ENCODE measurements at places on chromosomes 7 and 10. TPM values are rescaled to one million over a fixed set of nuclear protein-coding genes. Genes with fewer than 3 reads are reported as not detected.

DNA sequence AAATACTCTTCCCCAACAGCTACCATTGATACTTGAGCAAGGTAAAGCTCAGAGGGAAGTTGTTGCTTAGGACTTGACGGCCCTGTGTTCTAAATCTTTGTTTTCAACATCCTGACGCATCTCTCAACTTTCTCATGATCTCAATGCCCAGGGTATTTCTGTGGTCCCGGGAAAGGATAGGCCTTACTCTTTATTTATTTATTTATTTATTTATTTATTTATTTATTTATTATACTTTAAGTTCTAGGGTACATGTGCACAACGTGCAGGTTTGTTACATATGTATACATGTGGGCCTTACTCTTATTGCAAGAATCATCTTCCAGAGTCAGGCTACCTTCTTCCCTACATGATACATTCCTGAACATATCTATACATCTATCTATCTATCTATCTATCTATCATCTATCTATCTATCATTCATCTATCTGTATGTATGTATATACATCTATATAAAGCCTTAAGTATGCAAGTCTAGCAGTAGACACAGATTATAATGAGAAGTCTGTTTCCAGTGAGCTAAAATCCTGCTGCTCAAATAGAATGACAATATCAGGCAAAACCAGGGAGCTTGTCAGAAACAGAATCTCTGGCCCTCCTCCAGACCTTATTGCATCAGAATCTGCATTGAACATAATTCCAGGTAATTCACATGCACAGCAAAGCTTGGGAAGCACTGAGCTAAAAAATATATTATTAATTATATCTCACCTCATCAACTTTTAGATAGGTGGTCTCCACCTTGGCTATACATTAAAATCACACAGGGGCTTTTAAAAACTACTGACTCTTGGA lies 12.2 kb upstream of the CPA5 start:
- H3K36me3 ChIP-seq, result no peaks in the 10 kb centered on the region
- no peak overlapping the region for H3K27ac ChIP-seq
- no peaks in the 10 kb centered on the region for H3K27me3 ChIP-seq
- no peak overlapping the region for H3K4me3 ChIP-seq
- H3K4me1 ChIP-seq, result no peaks in the 10 kb centered on the region
- no peak for DNase-seq

DNA sequence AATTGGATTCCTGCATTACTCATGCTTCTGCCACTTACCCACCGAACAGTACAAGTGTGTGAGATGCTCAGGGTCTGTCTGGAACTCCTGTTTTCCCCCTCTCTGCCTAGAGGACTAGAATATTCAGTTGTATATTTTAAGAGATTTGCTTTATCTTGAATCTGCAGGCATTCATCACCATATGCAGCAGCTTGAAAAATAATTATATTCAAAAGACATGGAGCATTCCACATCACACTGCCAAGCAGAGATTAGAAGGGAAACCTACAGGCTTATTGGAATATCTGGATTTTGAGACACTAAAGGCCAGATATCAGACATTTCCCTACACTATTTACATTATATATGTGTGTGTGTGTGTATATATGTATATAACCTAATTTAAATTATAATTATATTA lies 382.8 kb upstream of the POM121L12 start:
- DNase-seq, result no peak
- H3K4me1 ChIP-seq, result no peaks in the 10 kb centered on the region
- H3K36me3 ChIP-seq, result no peaks in the 10 kb centered on the region
- H3K4me3 ChIP-seq, result no peak overlapping the region

DNA sequence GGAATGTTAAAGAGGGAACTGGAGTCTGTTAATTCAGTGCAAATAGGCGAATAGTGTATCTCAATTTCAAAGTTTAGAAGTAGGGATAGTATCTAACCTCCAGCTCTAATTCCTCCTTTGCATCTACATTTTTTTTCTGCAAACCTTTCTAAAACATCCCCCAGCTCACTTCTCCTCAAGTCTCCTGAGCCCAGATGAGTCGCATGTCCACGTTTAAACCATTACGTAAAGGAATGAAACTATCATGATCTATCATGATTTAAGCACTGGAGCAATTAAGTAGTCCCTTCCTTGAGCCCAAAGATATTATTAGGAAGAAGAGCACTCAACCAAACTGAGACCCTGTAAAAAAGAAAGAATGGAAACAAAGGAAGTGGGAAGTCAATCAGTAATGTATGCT lies 29.9 kb downstream of the GPR22 start:
- no peaks in the 10 kb centered on the region for H3K36me3 ChIP-seq
- no peaks in the 10 kb centered on the region for H3K4me1 ChIP-seq
- no peak for DNase-seq
- H3K27me3 ChIP-seq, result no peaks in the 10 kb centered on the region

DNA sequence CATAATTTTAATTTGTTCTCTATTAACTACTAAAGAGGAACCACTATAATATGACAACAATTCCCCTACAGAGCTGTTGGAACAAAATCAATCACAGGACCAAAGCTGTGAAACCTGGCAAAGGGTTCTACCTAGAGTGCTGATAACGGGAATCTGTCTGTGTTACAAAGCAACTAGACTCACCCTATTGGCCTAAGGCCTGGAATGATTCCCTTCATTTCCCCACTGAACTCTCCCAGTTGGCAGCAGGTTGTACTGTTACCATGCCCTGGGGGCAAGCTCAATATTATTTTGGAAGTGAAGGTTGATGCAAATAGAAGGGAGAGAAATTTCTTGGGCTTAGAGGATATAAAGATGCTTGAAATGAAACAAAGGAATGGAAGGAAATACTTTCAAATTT lies 81.8 kb downstream of the SEMA3A start:
- DNase-seq, result no peak
- no peaks in the 10 kb centered on the region for H3K4me1 ChIP-seq
- no peaks in the 10 kb centered on the region for H3K36me3 ChIP-seq
- no peaks in the 10 kb centered on the region for H3K27me3 ChIP-seq
- H3K4me3 ChIP-seq, result no peak overlapping the region

GRCh38 chr7:82816272-82816671 lies 346.4 kb downstream of the PCLO start:
- H3K27ac ChIP-seq, result no peak overlapping the region
- no peaks in the 10 kb centered on the region for H3K4me1 ChIP-seq
- no peaks in the 10 kb centered on the region for H3K27me3 ChIP-seq
- peak; percentile 1 for DNase-seq
- H3K4me3 ChIP-seq, result no peak overlapping the region

- H3K4me3 ChIP-seq, result no peak overlapping the region
- no peak overlapping the region for H3K27ac ChIP-seq
- H3K27me3 ChIP-seq, result no peaks in the 10 kb centered on the region
- DNase-seq, result peak; percentile 22
- H3K36me3 ChIP-seq, result no peaks in the 10 kb centered on the region
- peaks cover 31% of the 10 kb centered on the region for H3K4me1 ChIP-seq
These were observed 467.2 kb upstream of the NRP1 start for GRCh38 chr10:33801705-33802104.

- DNase-seq, result no peak
- H3K4me1 ChIP-seq, result no peaks in the 10 kb centered on the region
- no peak overlapping the region for H3K4me3 ChIP-seq
- H3K36me3 ChIP-seq, result no peaks in the 10 kb centered on the region
- H3K27ac ChIP-seq, result no peak overlapping the region
These were observed 86.5 kb downstream of the C10orf105 start for GRCh38 chr10:71632896-71633600.

GRCh38 chr7:157495594-157495993 lies 158.8 kb downstream of the DNAJB6 start:
- DNase-seq, result no peak
- no peaks in the 10 kb centered on the region for H3K36me3 ChIP-seq
- peaks cover 4% of the 10 kb centered on the region for H3K4me1 ChIP-seq
- H3K4me3 ChIP-seq, result no peak overlapping the region
- no peaks in the 10 kb centered on the region for H3K27me3 ChIP-seq

- no peak overlapping the region for H3K27ac ChIP-seq
- no peaks in the 10 kb centered on the region for H3K36me3 ChIP-seq
- H3K27me3 ChIP-seq, result no peaks in the 10 kb centered on the region
- no peaks in the 10 kb centered on the region for H3K4me1 ChIP-seq
- no peak for DNase-seq
These were observed 27.3 kb upstream of the KNDC1 start for GRCh38 chr10:133132473-133133291.

- no peak for DNase-seq
- H3K4me3 ChIP-seq, result no peak overlapping the region
- no peaks in the 10 kb centered on the region for H3K27me3 ChIP-seq
- peaks cover 51% of the 10 kb centered on the region for H3K36me3 ChIP-seq
- H3K27ac ChIP-seq, result no peak overlapping the region
These were observed 13.0 kb downstream of the ZNF316 start for GRCh38 chr7:6650086-6650485.

GRCh38 chr7:132618271-132618955 lies 42.1 kb upstream of the PLXNA4 start:
- no peaks in the 10 kb centered on the region for H3K4me1 ChIP-seq
- H3K36me3 ChIP-seq, result no peaks in the 10 kb centered on the region
- H3K27ac ChIP-seq, result no peak overlapping the region

- no peak overlapping the region for H3K4me3 ChIP-seq
- no peaks in the 10 kb centered on the region for H3K36me3 ChIP-seq
- peaks cover 18% of the 10 kb centered on the region for H3K4me1 ChIP-seq
- no peak for DNase-seq
- H3K27me3 ChIP-seq, result peaks cover under 1% of the 10 kb centered on the region
- no peak overlapping the region for H3K27ac ChIP-seq
These were observed 20.7 kb upstream of the ZMIZ1 start for GRCh38 chr10:79047875-79048638.

- no peak for DNase-seq
- no peaks in the 10 kb centered on the region for H3K27me3 ChIP-seq
- H3K36me3 ChIP-seq, result no peaks in the 10 kb centered on the region
- H3K4me1 ChIP-seq, result no peaks in the 10 kb centered on the region
These were observed 3.5 kb downstream of the RAMP3 start for GRCh38 chr7:45161138-45161537.

GRCh38 chr7:87878208-87878735 lies 2.0 kb downstream of the DBF4 start:
- H3K4me1 ChIP-seq, result peaks cover 18% of the 10 kb centered on the region
- no peak overlapping the region for H3K27ac ChIP-seq
- peaks cover 2% of the 10 kb centered on the region for H3K36me3 ChIP-seq
- no peak for DNase-seq

DNA sequence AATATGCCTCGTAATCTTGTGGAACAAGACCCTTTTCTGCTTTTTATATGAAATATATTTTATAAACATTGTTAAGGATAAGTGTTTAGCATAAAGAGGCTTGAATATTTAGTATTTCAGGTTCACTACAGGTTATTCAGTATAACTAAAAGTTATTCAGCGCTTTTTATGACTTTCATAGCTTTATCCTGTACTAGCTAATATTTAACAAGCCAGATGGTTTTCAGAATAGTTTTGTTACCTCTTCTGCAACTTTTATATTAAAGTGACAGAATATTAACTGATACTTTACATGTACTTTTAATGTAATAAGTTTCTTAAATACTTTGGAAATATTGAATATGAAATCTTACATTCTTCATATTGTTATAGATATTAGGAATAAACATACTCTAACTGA lies 75.4 kb downstream of the CYP51A1 start:
- no peaks in the 10 kb centered on the region for H3K27me3 ChIP-seq
- no peaks in the 10 kb centered on the region for H3K36me3 ChIP-seq
- DNase-seq, result no peak
- H3K27ac ChIP-seq, result no peak overlapping the region

- H3K4me1 ChIP-seq, result no peaks in the 10 kb centered on the region
- H3K36me3 ChIP-seq, result no peaks in the 10 kb centered on the region
- H3K4me3 ChIP-seq, result no peak overlapping the region
These were observed 37.6 kb downstream of the JAKMIP3 start for GRCh38 chr10:132103116-132103910.

- H3K27ac ChIP-seq, result no peak overlapping the region
- H3K4me1 ChIP-seq, result peaks cover 20% of the 10 kb centered on the region
- H3K36me3 ChIP-seq, result no peaks in the 10 kb centered on the region
- no peak for DNase-seq
- no peak overlapping the region for H3K4me3 ChIP-seq
These were observed 68.0 kb downstream of the VOPP1 start for GRCh38 chr7:55504093-55504859.

- H3K4me3 ChIP-seq, result no peak overlapping the region
- H3K36me3 ChIP-seq, result no peaks in the 10 kb centered on the region
- DNase-seq, result no peak
- H3K27ac ChIP-seq, result no peak overlapping the region
These were observed 108.5 kb downstream of the EVX1 start for GRCh38 chr7:27351137-27351536.

- H3K4me1 ChIP-seq, result peaks cover 5% of the 10 kb centered on the region
- peaks cover 5% of the 10 kb centered on the region for H3K36me3 ChIP-seq
- H3K27me3 ChIP-seq, result no peaks in the 10 kb centered on the region
- H3K4me3 ChIP-seq, result no peak overlapping the region
- no peak for DNase-seq
- H3K27ac ChIP-seq, result no peak overlapping the region
These were observed 2.2 kb downstream of the RAB18 start for GRCh38 chr10:27506280-27506679.

GRCh38 chr7:32489788-32490126 lies 423 bp downstream of the LSM5 start:
- H3K27me3 ChIP-seq, result no peaks in the 10 kb centered on the region
- peaks cover 10% of the 10 kb centered on the region for H3K4me1 ChIP-seq
- H3K36me3 ChIP-seq, result peaks cover 15% of the 10 kb centered on the region
- H3K4me3 ChIP-seq, result peak overlapping the region; percentile 84
- DNase-seq, result no peak
- peak overlapping the region; percentile 77 for H3K27ac ChIP-seq

DNA sequence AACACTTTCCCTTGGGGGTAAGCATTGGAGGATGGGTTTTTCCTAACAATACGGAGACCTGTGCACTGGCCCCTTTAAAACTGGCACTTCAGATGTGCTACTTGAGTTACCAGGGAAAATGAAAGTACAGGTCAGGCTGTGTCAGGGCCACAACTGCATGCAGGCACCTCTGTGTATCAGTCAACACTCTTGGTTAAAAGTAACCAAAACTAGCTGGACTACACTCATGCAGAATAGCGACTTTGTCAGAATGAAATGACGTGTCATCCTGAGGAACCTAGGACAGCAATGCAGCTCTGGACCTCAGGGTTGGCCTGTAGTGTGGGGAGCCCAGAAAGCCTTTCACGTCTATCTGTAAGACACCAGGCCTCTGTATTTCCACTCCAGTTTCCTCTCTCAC lies 33.8 kb upstream of the SMKR1 start:
- H3K4me3 ChIP-seq, result no peak overlapping the region
- 0 out of 2 replicates have a peak, but pooled peaks cover 3% of the 10 kb centered on the region for H3K36me3 ChIP-seq
- no peak for DNase-seq
- no peaks in the 10 kb centered on the region for H3K27me3 ChIP-seq
- H3K4me1 ChIP-seq, result peaks cover 9% of the 10 kb centered on the region
- H3K27ac ChIP-seq, result no peak overlapping the region

- H3K27me3 ChIP-seq, result no peaks in the 10 kb centered on the region
- H3K4me3 ChIP-seq, result no peak overlapping the region
- no peak overlapping the region for H3K27ac ChIP-seq
- H3K36me3 ChIP-seq, result peaks cover 56% of the 10 kb centered on the region
These were observed 17.3 kb downstream of the DAGLB start for GRCh38 chr7:6430271-6430940.

ENTPD1 gene
- total RNA-seq, result 0.37 TPM

ANKRD22 gene
- total RNA-seq, result 2.3 TPM

SVIL gene
- 27.0 TPM for total RNA-seq

CLDN15 gene
- total RNA-seq, result 16.9 TPM

UPK3BL2 gene
- 7.0 TPM for total RNA-seq

CYP3A4 gene
- total RNA-seq, result 0.25 TPM

INHBA gene
- total RNA-seq, result 0.10 TPM

RFC2 gene
- 75.6 TPM for total RNA-seq

RELN gene
- 0.20 TPM for total RNA-seq

TMEM270 gene
- total RNA-seq, result 1.1 TPM

PIP gene
- not detected for total RNA-seq
